T-helper 2 cell (primary cell): ENCODE measurements at places on chromosomes 3 and 15.

DNA sequence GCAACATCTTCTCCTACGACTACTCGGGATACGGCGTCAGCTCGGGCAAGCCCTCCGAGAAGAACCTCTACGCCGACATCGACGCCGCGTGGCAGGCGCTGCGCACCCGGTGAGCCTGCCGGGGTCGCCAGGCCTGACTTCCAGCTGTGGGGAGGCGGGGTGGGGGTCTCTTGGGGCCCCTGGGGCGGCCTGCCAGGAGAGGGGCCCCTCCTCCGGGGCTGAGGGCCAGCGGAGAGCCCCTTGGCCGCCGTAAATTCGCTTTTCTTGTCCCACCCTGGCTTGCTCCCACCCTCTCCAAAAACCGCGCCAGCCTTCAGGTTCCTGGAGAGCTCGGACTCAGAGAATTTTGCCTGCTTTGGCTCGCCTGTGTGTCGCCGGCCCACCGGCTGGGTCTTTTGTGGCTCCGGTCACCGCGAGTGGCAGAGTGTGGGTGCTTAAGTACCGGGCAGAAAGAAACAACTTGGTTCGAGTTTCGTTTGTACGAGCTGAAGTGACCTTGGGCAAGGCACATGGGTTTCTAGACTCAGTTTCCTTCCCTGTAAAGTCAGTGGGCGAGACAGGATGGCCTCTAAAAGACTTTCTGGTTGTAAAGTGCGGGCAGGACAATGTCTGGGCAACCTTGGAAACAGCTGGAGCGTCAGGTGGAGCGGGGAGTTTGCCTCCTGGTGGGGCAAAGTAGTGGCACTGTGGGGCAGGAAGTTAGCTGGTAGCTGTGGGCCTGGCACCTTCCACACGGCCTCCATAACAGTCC, 976 bp downstream of the ABHD17C start:
- no peak for DNase-seq

DNA sequence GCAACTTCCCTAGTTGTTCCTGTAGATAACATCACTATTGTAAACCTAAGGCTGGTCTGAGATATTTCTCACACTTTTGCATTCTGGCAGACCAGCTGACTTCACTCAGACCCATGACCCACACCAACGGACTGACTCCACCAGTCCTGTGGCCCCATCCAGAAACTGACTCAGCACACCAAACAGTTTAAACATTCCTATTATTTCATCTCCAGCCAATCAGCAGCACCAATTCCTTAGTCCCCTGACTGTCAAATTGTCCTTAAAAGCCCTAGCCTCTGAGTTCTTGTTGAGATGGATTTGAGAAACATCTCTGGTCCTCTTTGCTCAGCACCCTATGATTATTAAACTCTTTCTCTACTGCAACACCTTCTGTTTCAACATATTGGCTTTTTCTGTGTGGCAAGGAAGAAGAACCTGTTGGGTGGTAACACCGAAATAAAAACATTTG, 12.2 kb upstream of the IDH2 start:
- DNase-seq: no peak

GRCh38 chr15:63860555-63860954, 26.8 kb upstream of the HERC1 start:
- DNase-seq: no peak

DNA sequence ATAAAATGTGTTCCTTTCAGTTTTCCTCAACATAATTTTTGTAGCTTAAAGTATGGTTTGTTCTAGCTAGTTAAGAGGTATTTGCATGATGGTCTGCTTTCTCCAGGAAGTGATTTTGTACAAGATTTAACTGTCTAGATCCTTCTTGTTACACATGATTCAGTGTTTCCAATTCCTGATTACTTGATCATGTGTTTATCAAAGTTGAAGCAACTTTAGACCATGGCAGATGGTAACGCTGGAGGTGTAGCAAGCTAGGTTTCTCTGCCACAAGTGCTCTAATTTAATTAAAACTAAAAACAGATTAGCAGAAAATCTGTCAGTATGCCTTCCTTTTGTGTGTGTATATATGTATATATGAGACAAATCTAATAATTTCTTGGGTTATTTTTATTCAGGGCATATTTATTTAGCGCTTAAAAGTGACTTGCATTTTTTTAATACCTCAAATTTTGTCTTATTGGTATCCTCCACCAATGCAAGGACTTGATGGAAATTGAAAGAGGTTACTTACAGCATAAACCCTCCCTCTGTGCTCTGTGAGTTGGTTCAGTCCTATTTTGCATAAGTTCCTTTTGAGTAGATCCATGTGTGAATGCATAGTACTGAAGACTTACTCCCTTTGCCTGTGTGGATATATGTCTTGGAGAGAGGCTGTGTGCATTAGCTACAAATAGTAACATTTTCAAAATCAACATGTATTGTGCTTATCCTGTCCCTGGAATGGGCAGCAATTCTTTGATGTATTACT, 157.3 kb upstream of the CGNL1 start:
- no peak for DNase-seq

GRCh38 chr3:153038779-153039178, 123.2 kb upstream of the RAP2B start:
- no peak for DNase-seq

DNA sequence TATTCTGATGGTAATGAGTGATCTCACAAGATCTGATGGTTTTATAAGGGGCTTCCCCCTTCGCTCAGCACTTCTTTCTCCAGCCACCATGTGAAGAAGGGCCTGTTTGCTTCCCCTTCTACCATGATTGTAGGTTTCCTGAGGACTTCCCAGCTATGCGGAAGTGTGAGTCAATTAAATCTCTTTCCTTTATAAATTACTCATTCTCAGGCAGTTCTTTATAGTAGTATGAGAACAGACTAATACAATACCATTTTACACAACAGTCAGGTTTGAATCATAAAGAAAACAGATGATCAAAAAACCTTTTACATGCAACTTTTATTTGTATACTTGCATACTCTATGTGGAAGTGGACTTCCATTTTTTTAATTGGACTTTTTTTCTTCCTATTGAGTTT, 46.7 kb upstream of the CBLB start:
- no peak for DNase-seq

DNA sequence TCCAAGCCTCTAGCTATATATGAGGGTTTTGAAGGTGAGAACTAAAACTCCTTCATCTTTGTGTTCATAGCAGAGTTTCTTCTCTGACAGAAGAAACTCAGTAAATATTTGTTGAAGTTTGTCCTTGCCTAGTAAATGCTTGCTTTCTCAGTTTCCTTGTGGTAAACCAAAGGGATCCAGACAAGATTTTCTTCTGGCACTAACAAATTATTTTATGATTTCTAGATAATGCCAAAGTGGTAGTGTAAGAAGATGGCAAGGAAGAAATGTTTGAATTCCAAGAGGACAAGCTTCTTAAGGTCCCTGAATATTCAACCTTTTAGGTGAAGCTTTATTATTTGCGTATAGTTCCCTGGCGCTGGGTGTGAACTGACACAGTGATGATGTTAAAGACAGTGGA, 14.4 kb downstream of the ARIH1 start:
- DNase-seq: no peak

DNA sequence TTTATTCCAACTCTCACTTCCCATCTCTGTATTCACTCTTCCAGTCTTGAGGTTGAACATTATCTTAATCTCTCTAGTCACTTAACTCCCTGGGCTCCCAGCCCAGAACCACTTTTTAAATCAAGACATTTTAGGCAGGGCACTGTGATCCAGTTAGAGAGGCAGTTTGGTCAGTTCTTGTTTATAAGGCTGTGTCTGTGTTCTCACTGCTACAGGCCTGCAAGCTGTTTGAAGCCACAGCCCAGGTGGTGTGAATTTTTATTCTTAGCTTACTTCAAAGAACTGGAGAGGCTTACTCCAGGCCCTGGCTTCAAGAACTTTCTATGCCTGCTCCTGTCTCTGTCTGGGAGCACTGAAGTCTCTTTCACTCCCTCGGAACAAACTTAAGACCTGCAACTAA, 906.1 kb downstream of the CADM2 start:
- DNase-seq: no peak

- DNase-seq: no peak
Measured at GRCh38 chr3:131708241-131708640, 205.5 kb upstream of the MRPL3 start.

DNA sequence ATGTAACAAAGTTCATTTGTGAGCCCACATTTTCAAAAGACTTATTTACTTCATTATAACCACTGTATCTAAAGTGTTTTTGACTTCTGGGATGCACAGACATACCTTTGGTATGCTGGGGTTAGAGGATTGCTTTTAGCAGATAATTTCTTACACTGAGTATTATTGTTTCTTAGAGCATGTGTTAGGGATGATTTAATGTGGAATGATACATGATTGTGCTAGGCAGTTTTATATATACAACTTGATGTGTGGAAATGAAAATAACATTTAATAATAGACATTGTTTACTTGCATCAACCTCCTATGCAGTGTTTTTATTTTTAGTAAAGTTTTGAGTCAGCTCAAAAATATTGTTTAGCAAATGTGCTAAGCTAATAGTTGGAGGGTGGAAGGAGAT, 3.4 kb downstream of the KIF23 start:
- DNase-seq: no peak

GRCh38 chr3:25265284-25265683, 162.8 kb upstream of the RARB start:
- DNase-seq: no peak

GRCh38 chr15:58758141-58758540, 8.6 kb upstream of the ADAM10 start:
- no peak for DNase-seq

- no peak for DNase-seq
Measured at GRCh38 chr3:186825294-186825821, 17.2 kb upstream of the ADIPOQ start.

- DNase-seq: peak; percentile 80
Measured at GRCh38 chr3:52001443-52001974, 5.8 kb upstream of the RPL29 start.

DNA sequence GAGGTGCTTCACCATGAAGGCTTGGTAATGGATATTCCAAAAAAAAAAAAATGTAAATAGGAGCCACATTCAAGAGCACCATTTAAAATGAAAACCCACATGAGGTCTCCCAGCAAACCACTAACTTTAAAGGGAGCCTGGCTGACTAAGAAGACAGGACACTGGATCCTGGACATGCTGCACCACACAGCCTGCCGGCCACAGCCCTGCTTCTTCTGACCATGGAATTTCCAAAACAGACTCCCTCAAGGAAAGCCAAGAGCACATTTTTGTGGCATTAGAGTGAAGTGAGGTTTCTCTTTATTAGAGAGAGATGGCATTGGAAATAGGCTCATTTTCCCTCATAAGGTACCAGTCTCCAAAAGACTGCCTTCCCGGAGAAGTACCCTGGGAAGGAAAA, 113.9 kb downstream of the RORA start:
- no peak for DNase-seq

DNA sequence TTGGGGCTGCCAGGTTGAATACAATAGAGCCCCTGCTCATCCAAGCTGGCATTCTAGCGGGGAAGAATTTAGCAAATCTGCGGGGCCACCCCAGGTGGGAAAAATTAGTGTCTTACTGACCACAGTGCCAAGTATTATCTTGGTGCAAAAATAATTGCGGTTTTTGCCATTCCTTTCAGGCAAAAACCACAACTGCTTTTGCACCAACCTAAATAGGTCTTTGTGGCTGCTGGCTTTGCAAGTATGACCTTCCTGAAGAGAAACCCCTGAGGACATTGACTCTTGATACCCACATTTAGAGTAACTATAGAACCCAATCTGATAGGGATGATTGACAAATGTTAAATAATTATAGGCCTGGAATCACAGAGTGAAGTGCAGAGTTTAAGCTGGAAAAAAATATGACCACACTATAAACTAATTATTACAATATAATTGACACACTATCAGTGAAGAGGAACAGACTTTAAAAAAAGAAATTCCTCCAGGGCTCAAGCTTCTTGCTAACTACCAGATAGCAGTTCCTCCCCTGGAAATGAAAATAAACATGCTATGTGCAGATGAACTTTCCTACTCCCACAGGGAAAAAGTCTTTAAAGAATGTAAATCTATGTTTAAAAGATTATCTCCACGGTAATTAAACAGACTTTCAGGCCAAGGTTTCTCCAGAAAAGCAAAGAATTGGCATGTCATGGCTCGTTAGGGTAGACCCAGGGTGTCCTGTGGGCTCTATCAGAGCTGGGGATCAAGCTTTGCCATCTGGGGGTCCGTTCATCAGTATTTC, 34.4 kb downstream of the CA12 start:
- DNase-seq: no peak

DNA sequence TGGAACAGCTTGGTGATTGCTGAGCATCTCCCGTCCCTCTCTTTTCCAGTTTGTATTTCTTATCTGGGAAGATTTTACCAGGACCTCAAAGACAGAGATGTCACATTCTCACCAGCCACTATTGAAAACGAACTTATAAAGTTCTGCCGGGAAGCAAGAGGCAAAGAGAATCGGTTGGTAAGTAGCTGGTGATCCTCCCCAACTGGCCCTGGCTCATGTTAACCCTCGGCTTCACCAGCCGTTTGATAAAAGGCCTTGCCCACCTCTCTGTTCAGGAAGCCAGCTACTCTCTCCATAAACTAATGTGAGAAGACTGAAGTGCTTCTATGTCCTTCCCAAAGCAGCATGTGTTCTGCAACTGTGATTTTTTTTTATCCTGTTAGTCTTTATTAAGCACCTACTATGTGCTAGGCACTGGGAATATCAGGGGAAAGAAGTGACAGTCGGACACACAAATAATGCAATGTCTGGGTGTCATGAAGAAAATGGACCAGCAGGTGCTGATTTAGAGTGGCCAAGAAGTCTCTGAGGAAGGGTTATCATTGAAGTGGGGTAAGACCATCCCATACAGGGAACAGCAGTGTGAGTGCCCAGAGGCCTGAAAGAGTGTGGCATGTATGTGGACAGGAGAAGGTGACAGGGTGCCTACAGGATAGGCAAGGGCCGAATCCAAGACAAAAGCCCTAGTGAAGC, 1.2 kb downstream of the MANF start:
- DNase-seq: no peak

DNA sequence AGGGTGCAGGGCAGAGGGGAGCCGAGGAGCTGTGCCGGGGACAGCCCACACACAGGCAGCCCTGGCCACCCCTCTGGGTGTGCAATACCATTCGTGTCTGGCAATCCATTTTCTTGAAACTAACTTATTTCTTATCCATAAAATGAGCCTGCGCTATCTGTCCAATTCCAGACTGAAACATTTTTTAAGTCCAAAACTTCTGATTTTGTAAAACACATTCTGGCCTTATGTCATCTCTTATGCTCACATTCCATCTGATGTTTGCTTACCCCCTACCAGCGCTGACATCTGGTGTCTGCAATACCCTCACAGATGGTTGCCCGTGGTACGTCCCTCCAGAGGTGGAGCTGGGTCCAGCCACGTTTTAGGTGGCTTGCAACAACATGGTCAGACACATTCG, 31.8 kb downstream of the PCSK6 start:
- no peak for DNase-seq

- DNase-seq: peak; percentile 45
Measured at GRCh38 chr3:13461169-13462124, 18.7 kb upstream of the HDAC11 start.

GRCh38 chr3:107850681-107851080, 240.2 kb downstream of the CD47 start:
- peak; percentile 95 for DNase-seq

DNA sequence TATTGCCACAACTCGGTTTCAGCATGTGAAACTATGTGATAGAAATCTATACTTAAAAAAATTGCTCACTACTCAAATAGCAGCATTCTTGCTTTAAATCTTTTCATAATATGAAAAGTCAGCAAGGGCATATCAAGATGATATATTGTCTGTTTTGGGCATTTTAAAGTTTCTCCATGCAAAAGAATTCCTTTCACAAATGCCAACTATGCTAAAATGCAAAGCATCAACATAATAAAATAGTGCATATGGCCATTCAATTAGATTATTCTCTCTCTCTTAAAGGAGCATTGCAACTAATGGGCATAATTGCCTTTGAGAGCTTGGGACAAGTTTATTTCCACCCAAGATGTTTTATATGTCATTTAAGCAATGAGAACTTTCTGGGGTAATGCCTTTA, 475.1 kb downstream of the ZPLD1 start:
- DNase-seq: no peak
